ENCODE measurements at places on chromosomes 6 and 20.

DNA sequence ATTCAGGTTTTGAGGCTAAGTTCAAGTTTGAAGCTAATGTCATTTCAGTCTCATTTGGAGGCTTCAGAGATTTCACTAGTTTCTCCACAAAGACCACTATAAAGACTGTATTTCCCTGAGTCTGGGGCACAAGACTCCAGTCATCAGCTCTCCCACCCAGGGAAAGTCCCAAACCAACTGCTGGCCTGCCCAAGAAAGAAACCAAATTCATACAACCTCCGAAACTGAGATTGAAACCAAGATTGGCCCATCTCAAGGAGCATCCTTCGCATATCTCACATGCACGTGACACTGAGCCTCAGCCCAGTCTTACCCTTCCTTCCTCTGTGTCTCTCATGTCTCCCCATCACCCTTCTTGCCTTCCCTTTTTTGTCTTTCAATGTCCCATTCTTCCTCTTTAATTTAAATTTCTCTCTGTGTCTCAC lies 3.5 kb upstream of the LTA start:
- no peak for DNase-seq

GRCh38 chr20:20083807-20084206 lies 31.5 kb downstream of the CFAP61 start:
- DNase-seq: no peak

GRCh38 chr6:52610011-52610410 lies 33.2 kb upstream of the TRAM2 start:
- DNase-seq: no peak

- DNase-seq: no peak
Measured at GRCh38 chr6:168778201-168778600, 337.2 kb downstream of the SMOC2 start.

DNA sequence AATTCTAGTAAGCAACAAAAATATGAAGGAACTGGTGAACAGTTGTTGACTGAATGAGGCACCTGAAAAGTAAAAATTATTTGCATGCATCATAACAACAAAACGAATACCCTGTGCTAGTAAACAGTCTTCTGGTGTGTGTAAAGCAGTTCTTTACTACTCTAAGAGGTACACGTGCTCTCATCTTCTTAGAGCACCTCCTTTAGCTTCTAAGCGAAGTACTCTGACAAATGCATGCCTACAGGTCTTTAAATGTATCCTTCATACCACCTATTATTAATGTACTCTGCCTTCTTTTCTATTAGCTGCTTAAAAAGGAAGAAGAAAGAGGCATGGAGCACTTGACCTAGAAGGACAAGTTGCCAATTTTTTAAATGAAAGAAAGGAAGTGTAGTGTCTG lies 32.2 kb upstream of the MYB start:
- DNase-seq: no peak

GRCh38 chr20:57422254-57422653 lies 31.1 kb downstream of the RBM38 start:
- DNase-seq: no peak

GRCh38 chr20:17938871-17939619 lies 29.5 kb downstream of the SNX5 start:
- DNase-seq: no peak

- no peak for DNase-seq
Measured at GRCh38 chr6:69816569-69816968, 19.8 kb upstream of the LMBRD1 start.

GRCh38 chr20:49862607-49863200 lies 50.1 kb downstream of the SLC9A8 start:
- no peak for DNase-seq

- no peak for DNase-seq
Measured at GRCh38 chr6:41663568-41663967, 25.3 kb downstream of the MDFI start.

GRCh38 chr20:31918466-31919105 lies 33.3 kb downstream of the PDRG1 start:
- DNase-seq: no peak

DNA sequence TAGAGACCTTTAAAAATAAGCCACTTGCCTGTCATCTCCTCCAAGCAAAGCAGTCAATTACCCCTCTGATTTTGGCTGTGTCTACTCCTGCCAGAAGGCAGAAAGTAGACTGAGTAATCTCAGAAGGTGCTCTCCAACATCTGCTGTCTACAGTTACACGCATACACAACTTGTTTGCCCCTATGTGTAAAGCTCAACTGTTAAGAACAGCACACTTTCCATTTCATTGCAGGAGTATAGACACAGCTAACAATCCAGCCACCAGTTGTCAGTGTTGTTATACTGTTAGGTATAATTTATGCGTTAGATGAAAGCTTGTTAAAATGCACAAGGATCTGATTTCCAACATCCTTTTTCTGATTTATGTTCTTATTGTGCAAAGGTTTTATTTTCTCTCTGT lies 88.2 kb downstream of the SAMD3 start:
- no peak for DNase-seq

GRCh38 chr20:56352345-56353055 lies 6.3 kb upstream of the FAM210B start:
- peak; percentile 16 for DNase-seq

GRCh38 chr20:20010639-20011500 lies 6.3 kb upstream of the NAA20 start:
- DNase-seq: peak; percentile 58

DNA sequence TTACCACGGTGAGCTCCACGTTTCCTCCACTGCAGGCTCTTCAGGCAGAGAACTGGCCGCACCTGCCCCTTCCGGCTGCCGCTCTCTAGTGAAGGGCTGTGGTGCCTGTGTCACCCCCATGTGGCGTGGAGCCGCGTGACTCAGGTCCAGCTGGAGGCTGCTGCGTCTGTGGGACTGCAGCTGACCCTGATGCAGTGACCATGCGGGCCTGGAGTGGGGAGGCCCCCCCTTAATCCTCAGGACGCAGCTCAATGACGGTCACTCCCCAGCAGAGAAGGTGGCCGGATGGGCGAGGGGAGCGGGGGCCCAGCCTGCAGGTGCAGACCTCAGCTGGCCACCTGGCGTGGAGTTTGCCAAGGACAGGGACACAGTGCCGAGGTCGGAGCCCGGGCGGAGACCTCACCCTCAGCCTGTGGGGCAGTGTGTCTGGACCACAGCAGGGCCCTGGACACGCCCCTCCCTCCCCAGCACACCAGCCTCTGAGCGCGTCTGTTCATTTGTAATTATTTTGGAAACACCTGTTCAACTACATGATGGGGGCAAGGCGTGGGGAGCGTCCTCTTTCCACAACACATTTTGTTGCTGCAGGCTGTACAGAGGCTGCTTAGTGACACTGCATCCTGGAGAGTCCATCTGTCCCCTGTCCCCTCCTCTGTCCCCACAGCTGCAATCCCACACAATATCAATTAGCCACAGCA lies 10.7 kb downstream of the BHLHE23 start:
- no peak for DNase-seq

DNA sequence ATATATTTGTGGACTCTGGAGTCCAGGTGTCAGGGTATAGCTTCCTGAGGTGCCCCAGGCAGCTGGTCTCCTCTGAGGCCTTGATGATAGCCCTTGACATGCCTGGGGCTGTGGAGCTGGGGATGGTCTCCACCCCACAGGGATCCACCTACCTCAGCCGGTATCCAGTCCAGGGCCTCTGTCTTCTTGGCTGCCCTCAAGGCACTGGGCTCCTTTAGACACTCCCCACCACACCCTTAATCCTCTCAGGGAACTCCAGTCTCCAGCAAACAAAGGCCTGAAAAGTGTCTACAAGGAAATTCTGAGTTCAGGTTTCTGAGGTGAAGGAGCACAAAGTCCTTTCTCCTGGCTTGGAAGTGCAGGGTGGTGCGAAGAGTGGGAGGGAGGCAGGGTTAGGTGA lies 44.6 kb upstream of the DDR1 start:
- DNase-seq: no peak

DNA sequence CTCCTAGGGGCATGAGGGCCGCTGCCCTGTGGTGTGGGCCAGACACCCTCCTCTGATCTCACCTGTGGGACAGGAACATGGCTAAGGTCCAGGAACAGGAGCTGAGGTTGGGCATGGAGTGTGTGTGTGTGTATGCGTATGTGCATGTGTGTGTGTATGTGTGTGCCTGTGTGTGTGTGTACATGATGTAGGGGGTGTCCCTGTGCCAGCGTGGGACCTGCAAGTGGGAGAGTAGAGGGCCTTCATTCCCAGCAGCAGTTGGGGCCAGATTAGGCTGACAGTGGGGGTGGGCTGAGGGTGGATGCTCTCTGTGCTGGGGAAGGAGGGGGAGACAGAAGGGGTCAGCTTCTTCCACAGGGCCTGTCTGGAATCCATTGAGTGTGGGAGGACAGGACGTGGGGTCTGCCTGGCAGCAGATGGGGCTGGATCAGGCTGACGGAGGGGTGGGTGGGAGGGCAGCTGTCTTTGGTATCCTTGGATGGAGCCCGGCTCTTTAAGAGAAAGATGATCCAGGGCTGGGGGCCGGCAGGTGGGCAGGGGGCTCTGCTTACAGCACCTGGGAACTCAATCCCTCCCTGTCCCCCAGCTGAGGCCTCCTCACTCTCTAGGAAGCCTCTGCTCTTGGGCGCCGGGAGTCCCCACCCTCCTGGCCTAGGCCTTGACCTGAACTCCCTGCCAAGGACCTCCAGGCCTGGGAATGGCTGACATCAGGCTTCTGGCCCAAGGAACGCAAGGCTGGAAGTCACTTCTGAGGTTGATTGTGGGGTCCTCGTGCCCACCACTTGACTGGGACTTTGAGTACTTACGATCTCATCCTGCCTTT lies 44.0 kb downstream of the SPDEF start:
- no peak for DNase-seq

DNA sequence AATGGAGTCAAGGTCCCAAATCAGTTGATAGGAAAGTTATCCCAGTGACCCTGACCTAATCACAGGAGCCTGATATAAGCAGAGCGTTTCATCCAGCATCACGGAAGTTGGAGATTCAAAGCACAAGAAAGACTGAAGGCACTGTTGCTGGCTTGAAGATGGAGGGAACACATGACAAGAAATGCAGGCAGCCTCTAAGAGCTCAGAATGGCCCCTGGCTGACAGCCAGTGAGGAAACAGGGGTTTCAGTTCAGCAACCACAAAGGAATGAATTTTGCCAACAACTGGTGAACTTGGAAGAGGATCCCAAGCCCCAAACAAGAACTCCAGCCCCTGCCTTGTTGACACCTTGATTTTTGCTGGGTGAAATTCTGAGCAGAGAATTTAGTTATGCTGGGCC lies 778.5 kb downstream of the MAFB start:
- no peak for DNase-seq

DNA sequence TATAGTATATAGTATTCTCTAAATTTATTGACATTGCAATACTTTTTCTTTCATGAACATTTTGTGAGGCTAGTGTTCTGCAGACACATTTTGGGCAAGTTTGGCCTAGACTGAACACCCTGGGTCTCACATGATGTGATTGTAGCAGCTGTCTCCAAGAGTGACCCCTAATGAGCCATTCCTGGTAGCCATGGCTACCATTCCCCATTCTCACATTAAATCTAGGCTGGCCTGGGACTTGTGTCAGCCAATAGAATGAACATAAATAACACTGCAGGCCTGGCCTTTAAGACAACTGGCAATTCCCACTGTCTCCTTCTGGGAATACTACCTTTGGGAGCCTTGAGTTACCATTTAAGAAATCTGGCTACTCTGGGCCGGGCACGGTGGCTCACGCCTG lies 38.0 kb upstream of the TASP1 start:
- no peak for DNase-seq

DNA sequence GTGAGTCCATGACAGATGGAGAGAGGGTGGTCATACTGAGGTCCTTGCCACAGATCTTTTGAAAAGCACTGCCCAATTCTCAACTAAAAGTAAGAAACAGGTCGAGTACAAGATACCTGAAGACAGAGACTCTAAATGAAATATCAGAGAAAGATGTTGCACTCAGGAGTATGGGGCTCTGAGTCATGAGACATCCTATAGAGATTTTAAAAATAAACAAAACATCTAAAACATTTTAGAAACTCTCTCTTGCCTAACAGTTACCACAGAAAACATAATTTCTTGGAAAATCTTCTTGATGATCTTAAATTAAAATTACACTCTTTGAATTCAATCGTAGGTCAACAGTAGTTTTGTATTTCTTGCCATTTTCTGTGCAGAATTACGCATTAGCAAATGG lies 348.9 kb upstream of the MARCKS start:
- DNase-seq: no peak

GRCh38 chr6:118625833-118626232 lies 25.6 kb downstream of the CEP85L start:
- no peak for DNase-seq

DNA sequence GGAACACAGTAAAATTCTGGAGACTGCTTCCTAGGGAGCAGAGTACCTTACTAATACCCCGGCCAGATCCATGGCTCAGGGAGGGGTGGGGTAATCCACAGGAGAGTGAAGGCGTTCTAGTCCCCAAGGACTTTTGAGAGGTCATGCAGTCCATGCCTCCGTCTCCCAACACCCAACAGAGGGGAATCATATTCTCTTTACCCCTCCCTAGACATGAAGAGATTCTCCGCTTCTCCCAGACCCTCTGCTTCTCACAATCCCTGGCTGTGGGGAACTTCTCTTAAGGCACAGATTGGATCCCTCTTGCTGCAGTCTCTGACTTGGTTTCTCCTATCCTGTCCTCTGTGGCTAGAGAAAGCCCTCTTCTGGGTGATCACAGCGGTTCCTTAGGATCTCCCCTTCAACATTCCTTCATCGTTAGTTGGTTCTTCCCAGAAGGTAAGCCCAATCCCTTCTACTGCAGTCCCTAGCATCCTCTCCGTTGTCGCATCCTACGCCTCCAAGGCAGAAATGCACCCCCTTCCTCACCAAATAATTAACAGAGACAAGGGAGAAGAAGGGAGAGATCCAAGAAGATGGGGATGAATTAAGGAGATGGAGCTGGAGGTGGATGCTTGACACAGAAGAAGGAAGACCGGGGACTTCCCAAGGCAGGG lies 562 bp downstream of the GGT7 start:
- DNase-seq: no peak

DNA sequence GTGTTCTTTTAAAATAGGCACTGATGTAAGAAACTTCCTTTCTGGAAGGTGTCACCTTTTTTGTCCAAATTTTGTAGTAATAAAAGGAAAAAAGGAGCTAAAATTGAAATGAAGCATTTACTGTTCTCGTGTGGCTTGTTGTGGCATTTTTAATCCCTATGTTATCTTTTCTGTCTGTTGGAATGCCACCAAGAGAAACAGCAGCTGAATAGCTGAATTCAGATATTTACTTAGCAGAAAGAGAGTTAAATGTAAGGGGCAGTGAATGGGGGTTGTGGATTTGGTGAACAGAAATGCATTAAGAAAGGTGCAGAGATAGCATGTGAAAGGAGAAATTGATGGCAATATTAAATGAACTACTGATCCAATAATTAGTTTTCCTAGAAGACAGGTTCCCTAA lies 573.6 kb upstream of the EPHA7 start:
- no peak for DNase-seq
